ENCODE measurements at places on chromosomes 6 and 20.

DNA sequence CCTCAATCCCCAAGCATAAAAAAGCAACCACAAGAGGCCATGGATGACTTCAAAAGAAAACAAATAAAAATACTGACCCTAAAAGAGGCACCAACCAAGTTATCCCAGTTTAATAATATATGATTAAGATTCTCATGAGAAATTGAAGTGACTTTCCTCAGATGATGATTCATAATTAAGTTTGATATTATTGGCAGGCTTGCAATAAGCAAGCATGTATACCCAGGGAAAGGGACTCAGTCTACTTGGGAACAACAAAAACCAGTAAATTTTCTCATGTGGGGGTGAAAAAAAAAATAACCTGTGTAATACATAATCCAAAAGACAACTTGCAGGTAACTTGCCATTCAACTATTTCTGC, 19.6 kb downstream of the JAG1 start:
- no peak for DNase-seq

GRCh38 chr6:3183066-3183465, 25.7 kb upstream of the TUBB2A start:
- no peak for DNase-seq

GRCh38 chr6:52546192-52546591, 30.7 kb downstream of the TRAM2 start:
- DNase-seq = no peak

DNA sequence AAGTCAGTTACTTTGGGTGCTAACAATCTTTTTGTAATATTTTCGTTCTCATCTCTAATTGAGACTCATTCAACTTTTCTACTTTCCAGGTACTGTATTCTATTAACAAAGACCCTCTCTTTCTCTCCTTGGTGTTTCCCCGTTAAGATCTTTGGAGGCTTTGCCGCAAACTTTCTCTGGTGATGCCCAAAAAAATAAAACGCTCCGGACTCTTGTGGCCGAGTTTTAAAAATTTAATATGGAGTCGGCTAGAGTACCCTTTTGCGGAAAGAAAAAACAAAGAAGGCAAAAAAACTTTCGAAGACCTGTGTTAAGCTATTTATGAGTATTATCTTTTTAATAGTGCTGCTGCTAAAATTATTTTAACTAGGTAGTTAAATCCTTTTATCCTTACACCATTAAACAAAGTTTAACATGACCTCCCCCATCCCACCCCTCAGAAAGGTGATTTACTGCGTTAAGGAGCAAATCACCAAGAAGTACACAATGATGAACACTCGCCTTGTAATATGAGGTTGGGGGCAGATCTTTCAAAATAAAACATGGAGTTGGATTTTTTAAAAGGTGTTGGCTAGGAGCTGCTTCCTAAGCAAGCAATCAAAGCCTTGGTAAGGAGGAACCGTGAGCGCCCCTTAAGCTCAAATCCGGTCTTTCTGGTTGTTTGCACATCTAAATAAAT, 10.0 kb downstream of the SIM1 start:
- DNase-seq = no peak

DNA sequence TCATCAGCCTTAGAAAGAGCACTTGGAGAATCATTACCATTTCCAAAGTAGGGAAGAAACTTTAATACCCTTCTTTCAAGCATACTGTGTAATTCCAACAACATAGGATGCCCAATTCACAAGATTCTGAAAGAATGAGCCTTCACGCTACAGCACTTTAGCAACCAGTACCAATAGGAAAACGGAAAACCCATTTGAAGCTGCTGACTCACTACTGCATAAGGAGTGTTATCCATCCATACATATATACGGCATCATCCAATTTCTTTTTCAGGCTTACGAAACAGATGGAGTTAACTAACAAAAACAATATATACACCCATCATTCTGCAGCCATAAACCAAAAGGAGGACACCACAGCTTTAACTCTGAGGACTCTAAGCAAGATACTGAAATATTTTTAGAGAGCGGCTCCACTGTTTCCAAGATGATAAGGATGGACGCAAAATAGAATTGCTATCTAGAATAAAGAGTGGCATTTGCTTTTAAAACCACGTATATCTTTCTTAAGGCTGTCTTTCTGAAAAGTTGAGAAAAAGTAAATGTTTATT, 24.9 kb downstream of the FYN start:
- no peak for DNase-seq

DNA sequence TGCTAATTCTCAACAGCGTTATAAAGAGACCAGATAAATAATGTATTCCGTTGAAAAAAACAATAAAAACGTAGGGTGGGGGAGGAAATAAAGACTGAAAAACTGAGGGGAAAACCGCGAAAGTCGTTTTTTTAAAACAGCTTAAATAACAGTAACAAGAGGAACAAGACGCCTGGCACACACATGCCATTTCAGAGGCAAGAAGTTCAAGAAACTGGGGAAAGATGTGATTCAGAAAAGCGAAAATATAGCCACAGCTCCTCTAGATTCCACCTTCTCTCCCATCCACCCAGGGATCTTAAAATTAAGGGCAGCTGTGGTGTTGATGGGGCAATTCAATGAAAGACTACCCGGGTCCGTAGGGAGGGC, 1.3 kb downstream of the EPB41L2 start:
- DNase-seq = no peak

GRCh38 chr6:17629824-17630510, 29.9 kb downstream of the FAM8A1 start:
- no peak for DNase-seq

- DNase-seq = no peak
These were observed 469.8 kb upstream of the SOX4 start for GRCh38 chr6:21123507-21124436.

DNA sequence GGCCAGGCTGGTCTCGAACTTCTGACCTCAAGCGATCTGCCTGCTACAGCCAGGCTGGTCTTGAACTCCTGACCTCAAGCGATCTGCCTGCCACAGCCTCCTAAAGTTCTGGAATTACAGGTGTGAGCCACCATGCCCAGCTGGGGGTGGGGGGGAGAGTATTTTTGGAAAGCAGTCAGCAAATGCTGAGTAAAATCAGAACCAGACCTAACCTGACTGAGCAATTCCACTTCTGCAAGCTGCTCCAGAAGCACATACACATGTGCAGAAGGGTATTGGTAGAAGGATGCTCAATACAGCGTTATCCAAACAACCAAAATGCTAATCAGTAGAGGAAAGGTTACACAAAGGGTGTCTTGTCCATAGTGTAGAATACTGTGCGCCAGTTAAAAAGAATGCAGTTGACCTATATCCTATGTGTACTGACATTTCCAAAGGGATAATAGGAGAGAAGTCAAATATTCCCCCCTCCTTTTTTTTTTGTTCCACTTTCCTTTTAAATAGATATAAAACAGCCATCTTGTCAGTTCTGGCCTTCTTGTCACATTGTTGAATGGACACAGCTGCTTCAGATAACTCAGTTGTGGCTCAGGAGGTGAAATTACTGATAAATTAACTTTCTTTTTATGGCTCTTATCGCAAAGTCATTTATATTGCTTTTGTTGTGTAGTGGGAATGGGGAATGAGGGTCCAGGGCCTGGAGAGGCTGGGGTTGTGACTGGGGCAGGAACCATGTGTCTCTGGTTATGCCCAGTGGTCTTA, 74.6 kb downstream of the DTD1 start:
- DNase-seq = no peak

DNA sequence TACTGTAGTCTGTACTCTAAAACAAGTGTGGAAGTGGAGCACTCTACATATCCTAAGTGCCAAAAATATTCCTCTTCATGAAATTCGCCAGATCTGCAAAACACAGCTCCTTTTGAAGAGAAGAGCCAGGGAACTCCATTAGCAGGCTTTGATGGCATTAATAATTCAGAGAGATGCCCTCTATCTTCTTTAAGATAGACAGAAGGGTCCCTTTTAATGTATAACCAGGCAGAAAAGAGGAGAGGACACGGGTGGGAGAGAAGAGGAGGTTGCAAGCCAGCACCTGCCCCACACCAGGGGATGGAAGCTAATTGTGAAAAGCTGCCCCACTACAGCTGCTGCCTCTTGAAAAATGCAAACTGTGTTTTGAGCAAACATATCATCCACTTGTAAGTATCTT, 3.7 kb upstream of the RFPL4B start:
- DNase-seq = no peak

GRCh38 chr20:818001-818664, 15.4 kb upstream of the FAM110A start:
- no peak for DNase-seq

- no peak for DNase-seq
These were observed 6.5 kb upstream of the ZSWIM1 start for GRCh38 chr20:45874576-45874975.

GRCh38 chr20:2468581-2469407, 1.8 kb downstream of the SNRPB start:
- no peak for DNase-seq

- peak; percentile 91 for DNase-seq
These were observed 127.6 kb downstream of the MAP3K7 start for GRCh38 chr6:90459225-90459758.

DNA sequence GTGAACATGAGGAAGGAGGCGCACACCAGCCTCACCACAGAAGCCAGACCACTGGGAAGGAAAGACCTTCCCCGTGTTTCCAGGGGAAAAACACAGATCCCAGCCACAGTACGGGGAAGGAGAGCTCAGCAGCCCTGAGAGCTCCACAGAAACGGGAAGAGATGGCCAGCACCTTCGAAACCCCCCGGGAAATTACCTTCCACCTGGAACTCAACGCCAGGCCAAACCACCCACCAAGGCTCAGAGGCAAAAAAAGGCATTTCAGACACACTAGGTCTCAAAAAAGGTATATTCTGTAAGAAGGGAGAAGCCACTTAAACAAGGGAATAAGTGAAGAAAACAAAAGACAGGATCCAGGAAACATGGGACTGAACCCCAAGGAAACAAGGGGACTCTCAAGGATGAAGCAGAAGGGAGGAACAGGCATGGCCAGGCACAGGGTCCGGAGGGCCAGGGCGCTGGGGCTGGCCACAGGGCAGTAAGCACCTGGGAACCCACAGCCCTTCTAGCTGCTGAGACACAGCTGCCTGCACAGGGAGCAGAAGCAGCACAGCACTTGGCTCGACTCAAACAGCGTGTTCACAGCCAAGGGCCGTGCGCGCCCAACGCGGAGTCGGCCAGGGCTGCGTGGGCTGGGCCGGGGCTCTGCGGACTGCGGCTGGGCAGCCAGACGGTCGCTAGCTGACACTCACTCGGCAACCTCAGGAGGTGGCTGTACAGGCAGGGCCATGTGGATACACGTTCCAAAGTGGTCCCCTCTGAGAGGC, 44.6 kb downstream of the TAF4 start:
- DNase-seq = no peak

- no peak for DNase-seq
These were observed 859.3 kb upstream of the FLRT3 start for GRCh38 chr20:15196547-15197255.

DNA sequence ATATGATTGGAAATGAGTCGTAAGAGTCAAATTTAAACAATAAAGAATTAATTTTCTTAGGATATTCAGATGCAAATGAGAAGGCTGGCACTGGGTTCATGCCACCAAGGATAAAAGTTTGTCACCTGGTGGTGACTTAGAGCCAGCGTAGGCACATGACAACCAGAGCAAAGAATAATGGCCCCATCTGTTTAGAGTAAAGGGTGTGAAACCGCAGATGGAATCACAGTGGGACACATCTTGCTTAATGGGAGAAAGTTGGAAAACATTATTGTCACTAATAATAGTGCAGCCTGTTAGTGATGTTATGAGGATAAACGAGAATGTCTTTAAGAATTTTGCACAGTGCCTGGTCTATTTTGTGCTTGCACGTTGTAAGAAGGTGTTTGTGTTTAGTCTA, 727.8 kb downstream of the QKI start:
- DNase-seq = no peak
